ENCODE measurements at places on chromosomes 5 and 9.

- H3K4me3 ChIP-seq, result no peak overlapping the region
- peaks cover 46% of the 10 kb centered on the region for H3K4me1 ChIP-seq
- peaks cover 3% of the 10 kb centered on the region for H3K36me3 ChIP-seq
- DNase-seq, result no peak
These were observed 173.8 kb upstream of the OTULINL start for GRCh38 chr5:14407746-14408175.

DNA sequence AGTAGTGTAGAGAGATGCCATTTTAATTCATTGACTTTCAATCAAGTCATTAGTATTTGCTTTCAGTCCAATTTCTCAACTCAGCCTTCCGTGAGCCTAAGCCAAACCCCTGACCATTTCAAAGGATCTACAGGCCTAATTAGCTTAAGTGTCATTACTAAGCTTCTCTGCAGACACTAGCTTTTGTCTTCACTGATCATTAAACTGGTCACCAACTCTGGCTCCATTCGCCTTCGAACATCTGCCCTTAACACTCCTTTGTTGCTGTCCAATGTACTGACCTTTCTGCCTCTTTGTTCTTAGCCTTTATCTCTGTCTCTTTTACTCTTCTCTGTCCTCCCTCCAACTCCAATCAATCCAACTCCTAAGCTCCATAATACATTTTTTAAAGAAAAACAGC lies 299.3 kb downstream of the DIRAS2 start:
- no peak for DNase-seq
- H3K27ac ChIP-seq, result no peak overlapping the region
- no peak overlapping the region for H3K4me3 ChIP-seq
- H3K36me3 ChIP-seq, result no peaks in the 10 kb centered on the region
- H3K4me1 ChIP-seq, result no peaks in the 10 kb centered on the region

GRCh38 chr5:66987540-66987939 lies 209.1 kb downstream of the CD180 start:
- no peak for DNase-seq
- peaks cover 9% of the 10 kb centered on the region for H3K27me3 ChIP-seq
- no peaks in the 10 kb centered on the region for H3K36me3 ChIP-seq
- H3K4me1 ChIP-seq, result peaks cover 6% of the 10 kb centered on the region

DNA sequence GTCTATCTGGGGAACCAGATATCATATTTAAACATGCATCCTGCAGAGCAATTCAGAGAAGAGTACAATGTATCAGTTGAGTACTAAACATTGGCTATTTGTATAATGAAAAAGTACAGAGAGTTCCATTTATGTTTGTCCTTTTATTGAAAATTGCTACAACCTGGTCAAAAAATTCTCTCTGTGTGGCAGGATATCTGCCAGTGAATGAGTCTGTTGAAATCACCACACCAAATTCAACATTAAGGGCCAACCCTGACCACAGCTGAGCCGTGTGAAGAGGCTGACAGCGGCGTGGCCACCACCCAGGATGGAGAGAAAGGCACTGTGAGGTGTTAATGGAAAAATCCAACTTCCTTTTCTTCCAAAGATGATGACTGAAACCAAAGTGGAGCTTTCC lies 422.7 kb upstream of the PIK3R1 start:
- H3K4me3 ChIP-seq, result no peak overlapping the region
- H3K4me1 ChIP-seq, result no peaks in the 10 kb centered on the region
- H3K36me3 ChIP-seq, result no peaks in the 10 kb centered on the region

DNA sequence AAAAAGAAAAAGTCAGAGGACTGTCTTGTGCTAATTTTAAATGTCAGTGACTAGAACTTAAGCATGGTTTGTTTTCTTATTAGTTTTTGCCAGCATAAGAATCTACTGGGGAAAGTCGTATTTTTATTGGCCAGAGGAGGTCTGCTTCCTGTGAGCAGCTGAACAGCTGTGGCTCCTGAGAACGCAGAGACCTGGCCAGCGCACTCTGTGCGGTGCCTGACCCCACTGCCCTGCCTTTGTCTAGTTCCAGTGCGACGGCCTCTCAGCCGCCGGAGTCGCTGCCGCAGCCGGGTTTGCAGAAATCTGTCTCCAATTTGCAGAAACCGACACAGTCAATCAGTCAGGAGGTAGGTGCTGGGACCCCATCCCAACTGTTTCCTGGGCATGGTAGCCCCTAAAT lies 42.5 kb downstream of the PRRC2B start:
- peaks cover 4% of the 10 kb centered on the region for H3K36me3 ChIP-seq
- H3K27ac ChIP-seq, result peak overlapping the region; percentile 24
- no peak overlapping the region for H3K4me3 ChIP-seq
- H3K4me1 ChIP-seq, result no peaks in the 10 kb centered on the region
- no peak for DNase-seq

Measured in activated T-cell treated with anti-CD3 and anti-CD28 coated beads, Interleukin-2, amount 50 U/mL, for 72 hours (primary cell).